ENCODE measurements at places on chromosomes 5 and 9. TPM values are rescaled to one million over a fixed set of nuclear protein-coding genes. Genes with fewer than 3 reads are reported as not detected.

DNA sequence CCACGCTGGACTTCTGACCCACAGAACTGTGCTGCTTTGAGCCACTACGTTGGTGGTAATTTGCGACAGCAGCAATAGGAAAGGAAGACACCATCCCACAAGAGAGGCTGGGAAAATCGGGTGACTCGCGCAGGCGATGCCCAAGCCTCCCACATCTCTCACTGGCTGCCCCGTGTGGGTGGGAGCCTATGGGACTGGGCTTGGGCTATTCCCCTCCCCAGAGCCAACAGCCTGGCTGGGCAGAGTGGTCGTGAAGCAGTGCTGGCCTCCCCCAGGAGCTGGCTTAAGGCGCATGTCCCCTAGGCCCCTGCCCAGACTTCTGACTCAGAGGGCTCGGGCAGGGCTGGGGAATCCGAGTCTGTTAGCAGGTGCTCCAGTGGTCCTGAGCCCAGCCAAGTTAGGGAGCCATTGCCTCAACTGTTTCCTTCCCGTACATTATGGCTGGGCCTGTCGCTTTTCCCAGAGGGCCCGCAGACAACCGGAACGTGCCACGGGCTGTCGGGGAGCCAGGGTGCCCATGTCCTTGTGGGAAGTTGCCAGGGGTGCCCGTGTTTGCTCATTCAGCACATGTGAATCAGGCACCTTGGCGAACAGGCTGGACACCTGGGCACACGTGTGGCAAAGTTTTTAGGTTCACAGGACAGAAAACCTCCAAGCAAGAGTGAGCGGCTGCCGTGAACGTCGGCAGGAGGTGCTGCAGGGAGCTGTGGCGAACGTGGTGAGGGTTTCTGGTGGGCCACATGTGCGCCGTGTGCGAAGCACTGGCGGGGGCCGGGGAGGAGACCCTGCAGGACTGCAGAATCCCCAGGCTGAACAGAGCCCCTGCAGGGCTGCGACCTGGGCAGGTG lies 7.0 kb upstream of the RASGEF1C start:
- no peak for DNase-seq

The RASEF gene
- 30.3 TPM for total RNA-seq

DNA sequence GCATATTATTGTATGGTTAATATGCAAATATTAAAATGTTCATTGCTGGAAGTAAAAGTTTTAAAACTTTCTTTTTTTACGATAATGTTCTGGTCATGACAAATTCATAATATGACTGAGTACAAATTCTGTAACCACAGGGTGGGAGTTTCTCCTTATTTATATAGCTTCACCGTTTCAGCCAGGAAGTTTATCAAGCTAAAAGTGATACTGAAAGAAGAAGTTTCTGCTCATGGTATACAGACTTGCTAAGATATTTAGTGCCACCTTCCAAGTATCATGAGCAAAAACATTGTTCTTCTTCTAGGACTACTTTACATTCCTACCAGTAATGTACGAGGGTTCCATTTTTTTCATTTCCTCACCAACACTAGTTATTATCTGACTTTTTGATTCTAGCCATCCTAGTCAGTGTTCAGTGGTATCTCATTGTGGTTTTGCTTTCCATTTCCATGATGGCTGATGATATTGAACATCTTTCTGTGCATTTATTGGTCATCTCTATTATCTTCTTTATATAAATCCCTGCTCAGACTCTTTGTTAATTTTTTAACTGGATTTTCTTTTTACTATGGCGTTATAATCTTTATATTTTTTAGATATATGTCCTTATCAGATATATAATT lies 94.2 kb upstream of the PRRC1 start:
- DNase-seq: no peak

DNA sequence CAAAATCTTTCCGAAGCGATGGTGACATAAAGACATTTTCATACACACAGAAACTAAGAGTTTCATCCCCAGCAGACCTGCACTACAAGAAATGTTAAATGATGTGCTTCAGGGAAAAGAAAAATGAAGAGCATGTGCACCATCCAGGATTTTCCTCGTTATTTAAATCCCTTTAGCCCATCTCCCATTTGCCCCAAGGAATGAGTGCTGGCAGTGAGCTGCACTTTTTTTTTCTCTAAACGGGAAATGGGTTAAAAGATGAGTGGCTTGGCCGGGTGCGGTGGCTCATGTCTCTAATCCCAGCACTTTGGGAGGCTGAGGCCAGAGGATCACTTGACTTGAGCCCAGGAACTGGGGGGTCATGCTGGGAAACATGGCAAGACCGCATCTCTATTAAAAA lies 6.8 kb upstream of the LRRC14B start:
- DNase-seq: no peak

The PTPN3 gene
- total RNA-seq: 16.2 TPM

The IL9 gene
- total RNA-seq: not detected

The IFNA13 gene
- total RNA-seq: not detected

GRCh38 chr5:77882670-77883257 lies 106.6 kb upstream of the TBCA start:
- no peak for DNase-seq

Measured in mucosa of gallbladder (tissue), 1 donor.